ENCODE measurements at places on chromosomes 2 and 18.

- DNase-seq, result peak; percentile 39
Measured at GRCh38 chr2:136117909-136118818, at the start of gene CXCR4. Gene CXCR4 (minus strand): TSS chr2:136118149. CDS start chr2:136118060, 89 bp downstream.

- DNase-seq, result no peak
Measured at GRCh38 chr2:44805401-44806235, 135.9 kb upstream of the SIX3 start.

- DNase-seq, result no peak
Measured at GRCh38 chr18:9559253-9559652, 55.1 kb downstream of the PPP4R1 start.

- no peak for DNase-seq
Measured at GRCh38 chr2:30178618-30179434, 32.0 kb downstream of the YPEL5 start.

DNA sequence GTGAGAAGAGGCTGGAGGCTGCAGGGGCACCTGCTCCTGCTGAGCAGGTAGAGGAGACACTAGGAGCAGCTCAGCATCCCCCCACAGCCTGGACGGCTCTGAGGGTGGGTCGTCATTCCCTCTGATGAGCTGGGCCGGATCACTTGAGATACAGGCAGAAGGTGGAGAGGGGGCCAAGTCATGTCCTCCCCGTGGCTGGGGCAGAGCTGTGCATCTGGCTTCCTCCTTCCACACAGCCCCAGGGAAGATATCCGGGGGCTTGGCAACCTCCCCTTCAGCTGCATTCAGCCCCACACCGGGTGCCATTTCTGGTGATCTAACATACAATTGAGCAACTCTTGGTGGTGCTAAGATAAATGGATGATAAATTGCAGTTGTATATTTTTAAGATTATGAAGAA is 236.9 kb downstream of the LDLRAD4 start:
- DNase-seq, result no peak

GRCh38 chr18:6279308-6279707 is 135.4 kb downstream of the L3MBTL4 start:
- DNase-seq, result no peak

DNA sequence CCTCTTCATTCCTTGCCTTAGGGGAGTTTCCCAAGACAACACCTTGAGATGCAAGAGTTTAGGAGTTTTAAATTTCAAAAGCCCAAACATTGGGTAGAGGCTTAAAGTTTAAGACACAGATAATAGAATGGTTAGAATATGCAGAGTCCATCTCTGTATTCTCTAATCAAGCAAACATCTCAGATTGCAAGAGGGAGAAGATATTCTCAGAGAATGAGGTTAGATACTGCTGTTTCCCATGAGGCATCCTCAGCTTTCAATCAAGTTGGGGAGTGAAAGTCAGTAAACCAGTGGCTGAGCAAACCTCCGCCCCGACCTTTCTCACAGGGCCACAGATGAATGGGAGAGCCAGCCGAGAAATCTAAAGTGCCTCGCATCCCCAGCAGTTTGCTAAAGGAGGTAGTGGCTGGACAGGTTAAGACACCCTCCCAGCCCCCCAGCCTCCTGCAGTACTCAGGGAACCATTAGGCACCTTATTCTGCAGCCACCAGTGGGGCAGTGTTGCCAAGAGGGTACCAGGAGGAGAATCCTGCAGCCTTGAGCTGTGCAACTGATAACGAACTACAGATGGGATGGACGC is 30.0 kb downstream of the FBXO36 start:
- no peak for DNase-seq

- DNase-seq, result no peak
Measured at GRCh38 chr2:241849616-241850543, 8.8 kb downstream of the PDCD1 start.

- no peak for DNase-seq
Measured at GRCh38 chr2:34332813-34333212, 733.7 kb upstream of the FAM98A start.

DNA sequence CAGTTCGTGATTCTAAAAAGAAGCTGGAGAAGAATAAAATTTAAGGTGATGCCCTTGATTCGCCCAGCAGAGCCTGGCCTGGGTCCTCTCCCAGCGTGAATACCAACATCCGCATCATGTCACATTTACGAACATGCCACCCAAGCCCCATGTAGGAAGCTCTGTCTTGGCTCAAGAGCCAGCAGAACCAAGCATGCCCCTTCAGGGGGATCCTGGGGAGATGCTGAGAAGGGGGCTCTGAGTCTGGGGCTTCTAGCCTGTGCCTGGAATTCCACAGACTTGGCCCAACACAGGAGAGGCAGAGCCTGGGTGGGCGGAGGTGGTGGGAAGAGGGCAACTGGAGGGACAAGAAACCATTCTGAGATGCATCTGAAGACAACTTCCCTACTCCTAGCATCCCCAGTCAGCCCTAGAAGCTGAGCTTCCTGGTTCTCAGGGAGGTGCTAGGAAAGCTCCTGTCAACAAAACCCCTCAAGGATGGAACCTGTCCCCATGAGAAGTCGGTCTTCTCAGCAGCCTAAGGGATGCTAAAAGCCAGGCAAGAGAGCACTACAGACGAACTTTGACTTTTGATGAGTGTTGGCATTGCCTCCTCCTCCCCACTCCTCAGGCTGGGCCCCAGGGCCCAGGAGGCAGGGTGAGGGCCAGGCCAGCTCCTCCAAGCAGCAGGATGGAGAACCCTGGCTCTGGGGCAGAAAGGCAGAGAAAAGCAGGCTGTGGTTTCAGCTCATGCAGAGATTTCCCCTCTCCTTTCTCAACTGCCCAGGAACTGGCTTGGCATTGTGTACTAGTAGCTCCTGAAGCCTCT is 57.9 kb downstream of the POLR1A start:
- DNase-seq, result no peak

DNA sequence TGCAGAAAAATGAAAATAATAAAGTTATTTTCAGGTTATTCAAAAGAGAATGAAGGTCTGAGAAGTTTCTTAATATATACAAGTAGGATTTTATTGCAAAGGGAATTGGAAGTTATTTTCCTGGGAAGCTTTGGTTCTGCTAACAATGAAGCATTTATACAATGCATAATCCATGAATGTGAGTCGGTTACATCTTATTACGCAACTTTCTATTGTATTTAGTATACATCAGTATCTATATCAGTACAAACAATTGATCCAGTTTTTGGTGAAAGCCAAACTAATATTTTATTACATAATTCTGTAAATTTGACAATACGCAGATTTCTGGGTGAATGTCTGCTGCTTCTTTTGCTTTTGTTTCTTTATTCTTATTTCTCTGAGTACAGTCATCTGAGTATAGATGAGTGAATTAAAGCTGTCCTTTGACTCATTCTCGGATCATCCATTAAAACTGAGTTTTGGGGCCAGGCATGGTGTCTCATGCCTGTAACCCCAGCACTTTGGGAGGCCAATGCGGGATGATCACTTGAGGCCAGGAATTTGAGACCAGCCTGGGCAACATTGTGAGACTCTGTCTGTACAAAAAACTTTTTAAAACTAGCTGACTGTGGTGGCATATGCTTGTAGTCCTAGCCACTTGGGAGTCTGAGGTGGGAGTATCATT is 108.5 kb downstream of the SOCS6 start:
- DNase-seq, result no peak
